ENCODE measurements at places on chromosomes 2 and 18.

DNA sequence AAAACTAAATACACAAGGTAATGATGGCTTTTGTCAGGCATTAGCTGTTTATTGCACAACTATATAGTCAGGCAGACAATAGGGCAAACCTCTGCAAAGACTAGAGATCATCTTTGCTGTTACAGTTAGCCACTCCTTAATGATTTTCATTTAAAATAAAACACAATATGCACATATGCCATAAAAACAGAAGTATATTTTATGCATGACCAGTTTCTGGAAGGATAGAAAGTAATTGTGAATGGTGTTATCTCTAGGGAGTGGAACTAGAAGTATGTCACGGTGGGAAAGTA is 102.0 kb downstream of the CHN1 start:
- DNase-seq: no peak

DNA sequence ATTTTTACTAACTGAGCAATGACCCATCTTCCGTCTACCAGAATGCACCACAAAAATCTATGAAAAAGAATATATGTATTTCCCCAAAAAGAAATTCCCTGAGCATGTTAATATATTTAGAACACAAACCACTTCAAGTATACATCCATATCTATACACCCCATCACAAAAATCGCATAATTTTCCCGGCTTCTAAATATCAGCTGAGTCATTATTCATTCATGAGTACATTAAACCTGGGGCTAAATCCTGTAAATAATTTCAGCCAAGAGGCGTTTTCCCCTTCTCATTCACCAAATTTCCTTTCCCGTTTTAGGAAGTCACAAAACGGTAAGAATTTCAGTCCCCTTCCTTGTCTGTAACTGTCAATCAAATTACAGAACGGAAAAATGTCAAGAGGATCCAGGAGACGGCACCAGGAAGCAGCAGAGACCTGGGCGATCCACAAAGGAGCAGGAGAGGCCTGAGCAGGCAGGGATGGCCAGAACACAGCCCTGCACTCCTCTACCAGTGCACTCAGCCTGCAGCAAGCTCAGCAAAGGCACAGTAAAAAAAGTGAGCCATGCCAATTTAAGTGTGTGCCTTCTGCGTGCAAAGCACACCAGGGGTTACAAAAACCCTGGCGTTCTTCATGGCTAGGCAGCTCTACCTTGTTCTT is 300.7 kb downstream of the TCF4 start:
- DNase-seq: no peak

GRCh38 chr18:67261931-67262552 is 254.5 kb downstream of the DSEL start:
- no peak for DNase-seq

DNA sequence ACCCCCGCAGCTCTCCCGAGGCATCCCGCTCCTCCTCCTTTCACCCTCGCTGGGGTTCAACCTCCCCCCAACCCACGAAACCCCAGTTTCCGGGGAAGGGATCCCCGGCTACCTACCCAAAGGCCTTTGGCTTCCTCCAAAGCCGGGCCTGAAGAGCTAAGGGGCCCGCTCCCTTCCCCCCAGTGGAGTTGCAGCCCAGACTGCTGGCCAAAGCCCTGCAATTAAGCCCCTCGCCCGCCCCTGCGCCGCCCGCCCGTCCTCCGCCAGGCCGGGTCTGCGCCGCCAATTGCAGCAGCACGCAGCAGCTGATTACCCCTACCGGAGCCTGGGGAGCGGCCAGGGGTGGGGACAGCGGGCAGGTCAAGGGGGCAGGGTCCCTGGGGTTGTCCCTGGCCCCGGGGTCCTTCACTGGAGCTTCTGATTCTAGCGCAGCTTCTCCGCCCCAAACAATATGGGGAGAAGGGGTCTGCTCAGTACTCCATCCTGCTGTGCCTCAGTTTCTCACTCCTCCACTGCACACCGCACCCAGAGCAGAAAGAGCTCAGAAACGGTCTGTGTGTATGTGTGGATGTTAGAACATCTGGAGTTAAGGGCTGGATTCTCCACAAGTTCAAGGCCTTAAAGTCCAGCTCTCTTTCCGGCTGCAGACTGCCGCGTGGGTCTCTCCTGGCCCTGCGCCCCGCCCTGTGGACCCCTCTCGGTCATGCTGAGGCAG is 16.9 kb downstream of the WNT10A start:
- no peak for DNase-seq

- no peak for DNase-seq
Measured at GRCh38 chr2:85441864-85442263, 23.4 kb downstream of the SH2D6 start.

DNA sequence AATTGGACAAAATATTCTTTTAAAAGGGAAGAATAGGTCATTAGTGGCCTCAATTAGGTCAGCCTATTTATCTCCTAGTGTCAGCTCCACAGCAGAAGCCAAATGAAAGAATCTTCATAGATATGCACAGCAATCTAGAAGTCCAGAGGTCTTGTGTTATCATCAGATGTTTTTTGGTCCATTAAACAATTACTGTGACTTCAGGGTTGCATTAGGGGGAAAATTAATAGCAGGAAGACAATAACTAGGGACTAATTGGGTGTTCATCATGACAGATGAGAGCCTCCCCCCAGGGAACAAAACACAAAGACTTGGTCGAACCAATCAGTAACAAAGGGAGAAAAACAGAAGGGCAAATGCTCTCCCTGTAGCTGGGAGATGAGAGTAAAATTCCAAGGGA is 264.7 kb downstream of the PTH2R start:
- no peak for DNase-seq

DNA sequence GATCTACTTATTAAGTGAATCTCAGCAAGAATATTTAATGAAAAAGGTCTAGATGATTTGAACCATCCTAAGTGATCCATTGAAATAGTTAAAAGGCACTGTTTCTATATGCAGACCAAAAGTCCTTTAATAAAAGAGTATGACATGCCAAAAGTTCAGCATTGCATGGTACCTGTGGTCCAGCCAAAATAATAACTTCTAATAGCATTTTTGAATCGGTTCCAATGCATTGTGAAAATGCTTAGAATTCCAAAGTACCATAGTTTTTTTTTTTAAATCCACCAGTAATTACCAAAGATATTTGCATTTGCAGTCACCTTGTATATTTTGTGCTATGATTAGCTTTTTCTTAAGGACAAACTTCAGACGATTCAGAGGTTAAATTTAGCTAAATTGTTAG is 79.9 kb downstream of the NYAP2 start:
- DNase-seq: no peak

GRCh38 chr2:26245231-26245732 is 543 bp downstream of the HADHB start:
- no peak for DNase-seq

DNA sequence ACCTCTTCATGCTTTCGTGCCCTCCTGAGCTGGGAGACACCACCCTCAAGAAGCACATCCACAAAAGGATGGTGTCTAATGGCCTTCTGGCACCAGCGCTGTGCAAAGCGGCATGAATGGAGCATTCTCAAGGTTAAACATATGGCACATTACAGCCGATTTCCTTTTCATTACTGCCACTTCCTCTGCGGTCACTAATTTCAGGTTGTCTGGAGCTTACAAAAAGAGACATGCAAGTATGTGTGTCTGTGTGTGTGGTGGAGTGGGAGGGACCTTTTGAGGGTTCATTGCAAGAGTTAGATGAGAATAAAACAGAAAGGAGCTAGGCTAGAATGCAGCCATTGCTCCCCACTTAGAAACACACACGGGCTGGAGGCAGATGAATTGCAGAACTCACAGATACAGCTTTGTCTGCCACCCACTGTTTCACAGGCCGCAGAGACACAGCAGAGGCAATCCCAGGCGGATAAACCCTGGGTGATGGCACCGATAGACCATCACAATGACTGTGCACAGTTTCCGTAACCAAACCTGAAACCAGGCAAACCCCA is 76.0 kb downstream of the TGIF1 start:
- DNase-seq: peak; percentile 52

DNA sequence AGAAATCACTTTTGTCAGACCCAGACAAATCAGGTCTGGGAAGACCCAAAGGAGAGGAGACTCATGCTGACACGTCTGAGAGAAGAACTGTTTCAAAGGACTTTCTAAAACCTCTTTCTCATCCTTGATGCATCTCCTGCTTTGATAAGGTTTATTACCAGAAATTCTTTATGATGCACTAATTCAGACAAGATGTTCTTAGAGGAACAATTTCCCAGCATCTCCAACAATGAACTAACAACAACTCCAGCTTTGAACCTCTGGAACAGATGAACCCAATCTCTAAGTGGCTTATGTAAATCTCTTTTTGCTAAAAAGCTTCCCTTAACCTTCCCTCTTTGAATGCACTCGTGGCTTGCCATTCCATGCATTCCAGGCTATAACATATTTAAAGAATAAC is 15.9 kb upstream of the SERPINB11 start:
- DNase-seq: no peak

- DNase-seq: no peak
Measured at GRCh38 chr2:238162251-238162845, 3.6 kb downstream of the ERFE start.

- no peak for DNase-seq
Measured at GRCh38 chr2:240530181-240530580, 27.6 kb downstream of the ANKMY1 start.

DNA sequence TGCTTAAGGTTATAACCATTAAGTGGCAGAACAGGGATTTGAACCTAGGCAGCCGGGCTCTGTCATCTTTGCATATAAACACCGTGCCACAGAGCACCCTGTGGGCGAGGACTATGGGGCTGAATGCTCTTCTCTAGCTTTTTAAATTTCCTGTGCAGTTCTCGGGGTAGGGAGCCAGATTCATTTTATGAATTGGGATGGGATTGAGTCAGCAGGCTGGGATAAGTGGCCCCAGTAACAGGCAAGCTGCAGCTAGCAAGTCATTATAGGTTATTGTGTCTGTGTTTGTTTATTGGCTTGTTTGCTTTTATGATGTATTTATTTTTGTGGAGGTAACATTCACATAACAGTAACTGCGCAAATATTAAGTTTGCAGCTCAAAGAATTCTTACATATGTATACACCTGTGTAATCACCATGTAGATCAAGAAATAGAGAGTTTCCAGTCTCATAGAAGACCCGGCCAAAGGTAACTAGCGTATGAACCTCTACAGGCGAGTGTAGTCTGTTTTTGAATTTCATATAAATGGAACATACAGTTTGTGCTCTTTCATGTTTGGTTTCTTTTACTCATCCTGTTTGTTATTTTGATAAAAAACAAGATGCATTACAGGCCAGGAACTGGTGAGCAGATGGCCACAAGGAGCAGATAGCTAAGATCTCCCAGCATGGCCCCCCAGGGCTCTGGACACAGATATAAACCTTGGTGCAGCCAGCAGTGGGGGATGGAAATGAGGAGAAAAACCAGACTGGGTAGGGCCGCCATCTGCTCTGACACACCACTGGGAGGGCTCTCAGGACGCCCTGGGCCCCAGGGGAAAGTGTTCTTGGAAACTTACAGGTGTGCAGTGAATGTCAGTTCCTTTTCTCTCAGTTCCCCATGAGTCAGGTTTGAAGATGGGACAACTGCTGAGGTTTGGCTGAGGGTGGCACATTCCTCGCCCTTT is 49.2 kb upstream of the GPR155 start:
- DNase-seq: no peak

DNA sequence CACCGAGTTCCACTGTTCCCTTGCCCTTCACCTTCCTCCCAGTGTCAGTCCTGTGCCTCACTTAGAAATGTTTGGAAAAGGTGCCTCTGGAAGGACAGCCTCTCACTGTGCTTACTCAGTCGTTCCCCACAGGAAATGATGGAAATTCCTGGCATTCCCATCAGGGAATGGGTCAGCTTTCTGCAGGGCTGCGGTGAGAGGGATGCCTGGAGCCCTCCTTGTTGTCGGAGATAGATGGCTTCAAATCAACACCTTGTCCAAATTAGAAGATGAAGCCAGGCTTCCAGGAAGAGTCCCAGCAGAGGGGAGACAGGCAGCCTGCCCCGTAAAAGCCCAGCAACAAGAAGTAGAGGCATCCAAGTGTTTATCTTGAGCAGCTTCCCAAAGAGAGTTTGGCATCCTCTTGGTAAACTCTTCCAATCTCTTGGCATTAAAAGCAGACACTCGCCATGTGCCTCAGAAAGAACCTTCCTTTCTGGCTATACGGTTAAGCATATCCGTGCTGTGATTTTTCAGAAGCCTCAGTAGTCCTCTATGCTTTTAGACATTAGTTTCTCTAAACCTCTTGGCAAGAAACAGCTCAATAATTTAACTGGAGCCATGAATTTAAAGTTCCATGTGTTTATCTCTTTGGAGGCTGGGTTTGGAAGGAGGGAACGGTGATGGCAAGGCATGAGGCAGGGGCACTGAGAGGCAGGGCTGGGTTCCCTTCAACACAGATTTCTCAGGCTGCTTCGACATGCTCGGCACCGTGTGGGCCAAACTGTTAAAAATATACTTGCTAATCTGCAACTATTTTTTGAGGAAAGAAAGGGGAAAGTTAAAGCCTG is 25.1 kb downstream of the COLEC12 start:
- DNase-seq: no peak

DNA sequence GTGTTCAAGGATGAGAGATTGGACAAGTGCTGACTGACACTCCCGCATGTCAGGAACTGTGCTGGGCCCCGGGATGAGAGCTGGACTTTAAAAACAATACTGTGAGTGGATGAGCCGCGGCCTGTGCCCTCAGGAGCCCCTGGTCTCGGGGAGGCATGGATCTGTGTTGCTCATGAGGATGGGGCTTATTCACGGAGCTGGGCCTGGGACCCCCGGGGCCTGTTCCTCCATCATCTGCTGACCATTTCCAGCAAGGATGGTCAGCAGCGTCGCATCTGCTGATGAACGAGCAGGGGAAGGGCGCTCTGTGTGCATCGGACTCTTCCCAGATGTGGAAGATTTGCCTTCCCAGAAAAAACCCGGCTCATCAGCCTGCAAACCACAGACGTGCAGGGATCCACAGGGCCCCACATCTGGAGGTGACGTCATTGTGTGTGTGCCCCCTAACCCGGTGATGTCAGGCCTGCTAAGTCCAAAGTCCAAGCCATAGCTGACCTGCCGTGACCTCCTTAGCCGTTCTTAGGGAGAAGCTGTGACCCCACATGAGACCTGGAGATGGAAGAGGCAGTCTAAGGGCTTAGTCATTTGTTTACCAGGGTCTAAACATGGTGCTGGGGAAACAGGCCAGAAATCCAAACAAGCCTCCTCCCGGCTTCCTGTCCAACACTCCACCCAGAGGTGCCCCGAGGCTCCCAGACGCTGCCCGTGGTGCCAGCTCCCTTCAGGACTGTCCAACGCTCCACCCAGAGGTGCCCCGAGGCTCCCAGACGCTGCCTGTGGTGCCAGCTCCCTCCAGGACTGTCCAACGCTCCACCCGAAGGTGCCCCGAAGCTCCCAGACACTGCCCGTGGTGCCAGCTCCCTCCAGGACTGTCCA is 143.9 kb downstream of the PXDN start:
- no peak for DNase-seq

DNA sequence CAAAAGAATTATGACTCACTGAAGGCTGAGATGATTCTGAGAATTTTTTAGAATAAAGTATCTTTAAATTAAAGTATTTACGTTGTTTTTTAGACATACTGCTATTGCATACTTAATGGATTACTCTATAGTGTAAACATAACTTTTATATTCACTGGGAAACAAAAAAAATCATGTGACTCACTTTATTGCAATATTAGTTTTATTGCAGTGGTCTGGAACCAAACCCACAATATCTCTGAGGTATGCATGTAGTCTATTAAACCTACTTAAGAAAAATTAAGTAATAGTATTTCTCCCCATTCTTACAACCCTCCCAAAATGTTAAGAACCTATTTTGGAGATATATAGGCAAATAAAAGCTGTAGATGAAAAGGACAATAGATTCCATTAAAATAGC is 142.9 kb upstream of the ZNF521 start:
- DNase-seq: no peak

GRCh38 chr2:162037028-162037795 is 36.8 kb downstream of the DPP4 start:
- no peak for DNase-seq

GRCh38 chr2:232983669-232984140 is 29.4 kb downstream of the NGEF start:
- no peak for DNase-seq

Measured in GM06990 (cell line).